ENCODE measurements at places on chromosomes 4 and X. TPM values are rescaled to one million over a fixed set of nuclear protein-coding genes. Genes with fewer than 3 reads are reported as not detected.

Gene DMRTC1
- total RNA-seq, result not detected

Gene RPS6KA3
- 63.8 TPM for total RNA-seq

Gene DDIT4L
- 14.7 TPM for total RNA-seq

Gene SLITRK2
- not detected for total RNA-seq

Gene TMPRSS11A
- not detected for total RNA-seq

Gene GABRQ
- 0.13 TPM for total RNA-seq

Gene PPEF2
- not detected for total RNA-seq

Gene PLP1
- not detected for total RNA-seq

Gene LRP2BP
- 0.15 TPM for total RNA-seq

Gene CORIN
- 0.10 TPM for total RNA-seq
